B cell (primary cell): ENCODE measurements at places on chromosomes 12 and 14.

DNA sequence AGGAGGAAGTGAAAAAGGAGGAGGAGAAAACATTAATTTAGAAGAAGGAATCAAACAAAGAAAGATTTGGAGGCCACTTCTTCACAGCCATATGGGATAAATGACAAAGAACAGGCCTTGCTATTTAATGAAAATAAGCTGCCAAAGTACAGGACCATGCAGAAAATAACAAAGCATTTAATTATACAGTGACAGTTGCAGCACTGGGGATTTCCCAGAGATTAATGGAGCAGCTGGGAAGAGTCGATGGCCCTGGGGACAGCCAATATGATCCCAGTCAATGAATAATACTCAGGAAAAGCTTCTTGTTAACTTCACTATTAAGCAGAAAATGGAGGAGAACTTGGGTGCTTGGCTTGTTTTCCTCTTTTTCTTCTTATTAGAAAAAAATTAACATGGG lies 34.6 kb downstream of the RERG start:
- DNase-seq = no peak

DNA sequence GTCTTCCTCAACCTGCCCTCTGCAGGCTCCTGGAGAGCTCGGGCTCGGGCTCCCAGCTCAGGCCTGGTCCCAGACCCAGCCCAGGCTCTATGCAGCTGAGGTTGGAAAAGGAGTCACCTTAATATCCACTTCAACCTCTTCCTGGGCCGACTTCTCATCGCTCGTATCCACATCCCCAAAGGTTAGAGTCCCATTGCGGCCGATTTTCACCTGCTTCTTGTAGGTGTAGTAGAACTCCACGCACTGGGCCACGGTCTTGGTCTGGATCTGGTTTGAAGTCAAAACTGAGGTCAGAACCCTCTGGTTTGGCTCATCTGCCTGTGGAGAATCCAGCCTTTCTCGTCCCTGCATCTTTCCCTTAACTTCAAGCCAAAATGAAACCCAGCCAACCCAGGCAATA lies 8.4 kb upstream of the PNMA1 start:
- no peak for DNase-seq

DNA sequence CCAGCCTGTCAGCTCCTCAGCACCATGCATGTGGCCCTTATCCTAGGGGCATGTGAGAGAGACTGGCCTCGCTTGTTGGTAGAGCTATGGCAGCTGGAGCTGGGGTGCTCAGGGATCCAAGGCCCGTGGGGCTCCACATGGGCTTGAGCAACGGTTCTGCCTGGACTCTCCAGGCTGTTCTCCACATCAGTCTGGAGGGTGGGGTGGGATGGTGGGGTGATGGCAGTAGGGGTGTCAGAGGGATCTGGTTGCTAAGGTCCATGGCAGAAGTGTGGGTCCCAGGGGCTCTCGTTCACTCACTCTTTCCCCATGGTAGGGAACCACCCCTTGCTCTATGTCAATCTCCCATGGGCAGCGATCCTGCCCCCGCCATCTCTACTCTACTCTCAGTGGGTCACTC lies 622.6 kb downstream of the LRFN5 start:
- no peak for DNase-seq

GRCh38 chr12:106048676-106049075 lies 90.1 kb downstream of the NUAK1 start:
- DNase-seq = no peak

DNA sequence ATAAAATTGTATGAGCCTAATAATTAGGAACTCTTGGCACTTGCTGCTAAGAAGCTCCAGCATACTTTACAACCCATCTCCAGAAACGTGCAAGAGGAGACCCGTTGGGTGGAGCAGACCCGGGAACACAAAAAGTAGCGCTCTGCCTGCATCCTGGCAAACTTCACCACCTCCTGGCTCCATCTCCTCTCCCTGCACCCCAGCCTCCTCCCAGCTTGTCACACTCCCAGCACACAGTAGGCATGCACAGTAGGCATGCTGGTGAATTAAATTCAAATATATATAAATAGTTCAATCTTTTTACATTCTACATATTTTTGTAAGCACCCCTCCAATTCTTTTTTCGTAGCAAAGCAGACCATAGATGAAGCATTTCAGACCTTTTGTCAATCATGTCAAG lies 1.2 kb downstream of the VSIG10 start:
- no peak for DNase-seq

GRCh38 chr12:6766651-6767349 lies 637 bp downstream of the PTMS start:
- DNase-seq = peak; percentile 81

DNA sequence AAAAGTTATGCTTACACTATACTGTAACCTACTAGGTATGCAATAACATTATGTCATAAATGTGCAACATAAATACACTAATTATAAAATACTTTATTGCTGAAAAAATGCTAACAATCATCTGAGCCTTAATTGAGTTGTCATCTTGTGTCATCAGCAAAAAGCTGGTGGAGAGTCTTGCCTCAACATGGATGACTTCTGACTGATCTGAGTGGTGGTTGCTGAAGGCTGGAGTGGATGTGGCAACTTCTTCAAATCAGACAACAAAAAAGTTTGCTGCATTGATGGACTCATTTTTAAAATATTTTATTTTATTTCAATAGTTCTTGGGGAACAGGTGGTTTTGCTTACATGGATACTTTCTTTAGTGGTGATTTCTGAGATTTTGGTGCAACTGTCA lies 93.9 kb upstream of the AMN1 start:
- DNase-seq = no peak
